Stimulated activated CD4-positive, alpha-beta T cell treated with anti-CD3 and anti-CD28 coated beads, Interleukin-15, amount 100 ng/mL, for 24 hours (primary cell): ENCODE measurements at places on chromosomes 1 and 21.

GRCh38 chr1:195580988-195581387 is 1027.3 kb downstream of the KCNT2 start:
- DNase-seq, result no peak

- no peak for DNase-seq
Observed at GRCh38 chr1:2158272-2158671, 36.3 kb downstream of the FAAP20 start.

DNA sequence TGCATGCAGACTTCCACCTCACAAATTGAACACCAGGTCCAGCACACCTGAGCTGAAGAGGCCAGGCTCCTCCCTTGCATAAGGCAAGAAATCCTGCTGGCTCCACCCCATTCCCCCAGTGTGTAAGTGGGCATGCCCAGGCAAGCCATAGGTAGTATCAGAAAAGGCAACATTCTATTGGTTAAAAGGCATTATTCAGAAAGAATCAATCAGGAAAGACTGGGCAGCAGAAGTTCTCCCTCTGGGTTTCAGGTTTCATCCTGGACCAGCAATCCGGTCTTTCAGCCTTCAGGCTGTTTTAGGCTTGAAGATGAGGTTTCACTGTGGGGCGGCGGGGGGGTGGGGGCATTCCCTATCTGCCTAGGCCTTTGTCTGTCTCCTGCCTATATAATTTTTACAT is 42.0 kb upstream of the LHX8 start:
- DNase-seq, result no peak

DNA sequence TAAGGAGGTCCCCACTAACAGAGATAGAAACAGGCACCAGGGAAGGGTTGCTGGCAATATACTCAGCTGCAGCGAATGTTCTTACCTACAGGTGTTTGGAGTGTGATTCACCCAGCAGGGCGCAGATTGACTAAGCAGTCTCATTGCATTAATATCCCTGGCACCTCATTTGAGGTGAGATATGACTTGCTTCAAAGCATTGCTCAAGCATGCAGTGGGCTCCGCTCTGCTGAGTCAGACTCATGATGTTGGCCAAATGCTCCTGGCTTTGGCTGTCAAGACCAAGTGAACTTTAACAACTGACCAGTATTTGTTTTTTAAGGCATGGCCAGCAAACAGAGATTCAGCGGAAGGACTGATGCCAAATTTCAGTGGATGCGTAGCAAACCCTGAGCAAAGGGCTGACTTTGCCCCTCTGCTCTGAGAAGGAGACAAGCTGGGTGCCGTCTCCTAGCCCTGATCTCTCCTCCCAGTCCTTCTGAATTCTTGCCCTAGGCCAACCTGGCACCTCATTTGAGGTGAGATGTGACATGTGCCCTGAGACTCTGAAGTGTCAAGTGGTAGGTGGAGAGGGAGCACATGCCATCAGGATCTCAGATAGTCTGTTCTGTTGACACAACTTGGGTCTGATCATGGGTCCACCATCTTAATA is 187.1 kb upstream of the COA6 start:
- DNase-seq, result peak; percentile 35

DNA sequence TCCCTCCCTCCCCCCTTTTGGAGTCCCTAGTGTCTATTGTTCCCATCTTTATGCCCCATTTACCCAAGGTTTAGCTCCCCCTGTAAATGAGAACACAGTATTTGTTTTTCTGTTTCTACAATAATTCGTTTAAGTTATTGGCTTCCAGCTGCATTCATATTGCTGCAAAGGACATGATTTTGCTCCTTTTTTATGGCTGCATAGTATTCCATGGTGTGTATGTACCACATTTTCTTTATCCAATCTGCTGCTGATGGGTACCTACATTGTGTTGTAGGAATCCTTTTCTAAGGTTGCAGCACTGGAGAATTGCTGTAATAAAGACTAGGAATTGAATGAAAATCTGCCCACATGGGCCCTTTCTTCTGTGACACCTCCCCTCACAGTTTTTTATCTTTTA is 6.8 kb downstream of the SLC25A24 start:
- DNase-seq, result no peak

DNA sequence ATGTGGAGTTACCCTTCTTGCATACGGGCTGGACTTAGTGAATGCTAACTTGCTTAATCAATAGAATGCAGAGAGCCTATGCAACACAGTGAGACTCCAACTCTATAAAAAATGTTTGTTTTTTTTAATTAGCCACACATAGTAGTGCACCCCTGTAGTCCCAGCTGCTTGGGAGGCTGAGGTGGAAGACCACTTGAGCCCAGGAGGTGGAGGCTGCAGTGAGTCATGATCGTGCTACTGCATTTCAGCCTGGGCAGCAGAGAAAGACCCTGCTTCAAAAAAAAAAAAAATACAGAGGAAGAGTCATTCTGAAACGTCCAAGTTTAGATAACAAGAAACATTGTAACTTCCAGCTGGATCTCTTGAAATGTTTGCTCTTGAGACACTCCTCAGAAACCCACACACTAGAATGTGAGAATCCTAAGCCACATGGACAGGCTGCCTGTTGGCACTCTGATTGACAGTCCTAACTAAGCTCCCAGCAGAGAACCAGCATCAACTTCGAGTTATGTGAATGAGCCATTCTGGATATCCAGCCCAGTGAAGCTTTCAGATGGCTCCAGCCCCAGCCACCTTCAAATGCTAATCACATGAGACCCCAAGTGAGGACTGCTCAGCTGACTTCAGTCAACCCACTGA is 20.0 kb upstream of the CAP1 start:
- no peak for DNase-seq

DNA sequence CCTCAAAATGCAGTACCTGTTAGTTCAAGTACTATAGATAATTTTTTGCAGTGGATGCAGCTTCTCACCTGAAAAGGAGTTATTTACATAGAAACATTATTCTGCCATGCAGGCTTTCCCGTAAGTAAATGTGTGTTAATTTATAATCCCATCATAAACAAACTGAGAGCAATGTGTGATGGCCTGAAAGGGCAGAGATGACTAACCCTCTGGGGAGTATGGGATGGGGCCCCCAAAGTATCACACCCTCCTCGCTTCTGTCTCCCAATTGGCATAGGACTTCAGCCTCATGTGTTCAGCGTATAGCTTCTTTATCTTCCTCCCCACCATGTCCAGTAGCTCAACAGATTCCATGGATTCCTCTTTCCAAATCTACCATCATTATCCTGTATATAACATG is 7.6 kb downstream of the HMGCL start:
- no peak for DNase-seq

DNA sequence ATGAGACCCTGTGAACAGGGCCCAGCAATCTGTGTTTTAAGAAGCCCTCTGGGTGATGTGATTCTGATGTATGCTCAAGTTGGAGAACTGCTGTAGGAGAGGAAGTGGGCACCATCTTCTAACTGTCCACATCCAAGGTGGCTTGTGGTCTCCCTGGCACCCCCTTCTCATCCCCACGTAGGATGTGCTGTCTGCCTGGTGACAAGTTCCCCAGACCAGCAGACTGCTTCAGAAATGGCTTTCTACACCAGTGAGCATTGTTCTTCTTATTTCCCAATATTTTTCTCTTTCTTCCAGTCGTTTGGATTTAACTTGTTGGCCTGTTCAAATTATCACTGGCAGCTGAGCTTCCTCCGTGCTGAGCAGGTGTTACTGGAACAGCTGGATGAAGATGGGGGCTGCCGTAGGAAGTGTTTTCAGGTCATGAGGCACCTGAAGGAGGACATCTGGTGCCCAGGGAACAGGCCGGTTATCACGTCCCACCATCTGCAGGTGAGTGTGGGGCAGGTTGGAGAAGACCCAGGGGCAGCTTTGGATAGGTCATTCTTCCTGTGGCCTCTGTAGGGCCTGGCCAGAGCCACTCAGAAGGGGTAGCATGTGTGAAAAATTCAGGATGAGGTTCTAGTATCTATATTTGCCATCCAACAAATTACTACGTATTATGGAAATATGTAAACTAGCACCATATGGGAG is 16.8 kb downstream of the MAB21L3 start:
- no peak for DNase-seq

- DNase-seq, result no peak
Observed at GRCh38 chr1:237146241-237146640, 104.3 kb downstream of the RYR2 start.

DNA sequence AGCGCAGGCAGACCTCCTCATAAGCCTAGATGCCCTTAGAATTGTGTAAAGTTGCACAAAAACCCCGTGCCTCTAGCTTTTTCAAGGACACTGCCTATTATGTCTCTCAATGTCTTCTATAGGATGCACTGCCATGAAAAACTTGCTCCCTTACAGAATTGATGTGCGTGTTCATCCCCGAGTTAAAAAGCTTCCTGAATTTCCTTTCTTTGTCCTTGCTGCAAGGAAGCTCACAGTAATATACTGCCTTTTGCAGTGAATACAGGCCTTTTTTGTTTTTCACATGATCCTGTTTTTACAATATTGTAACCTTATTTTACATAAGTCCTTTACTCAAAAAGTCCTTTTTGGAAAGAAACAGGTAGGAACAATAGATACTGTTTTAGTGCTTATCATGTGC is 193.0 kb downstream of the TTLL7 start:
- DNase-seq, result no peak

GRCh38 chr1:36304521-36304920 is 1.6 kb upstream of the SH3D21 start:
- no peak for DNase-seq

DNA sequence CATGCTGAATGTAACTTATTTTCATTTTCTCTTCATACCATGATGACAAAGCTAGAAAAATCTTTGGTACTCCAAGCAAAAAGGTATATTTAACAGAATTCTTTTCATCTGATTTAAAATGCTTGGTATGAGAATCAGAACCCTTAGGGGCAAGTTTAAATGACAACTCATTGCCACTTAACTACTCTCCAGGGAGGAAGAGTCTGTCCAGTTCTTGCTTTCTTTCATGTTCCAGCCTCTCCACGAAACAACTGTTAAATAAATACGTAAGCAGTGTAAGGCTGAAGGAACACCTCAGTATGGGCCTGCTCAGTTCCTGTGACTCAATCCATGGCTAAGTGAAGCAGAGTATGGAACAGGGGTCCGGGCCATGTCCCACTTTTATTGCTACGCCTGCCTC is 1.6 kb downstream of the LCE2A start:
- DNase-seq, result no peak

GRCh38 chr1:50995651-50996050 is 25.6 kb downstream of the CDKN2C start:
- DNase-seq, result no peak

DNA sequence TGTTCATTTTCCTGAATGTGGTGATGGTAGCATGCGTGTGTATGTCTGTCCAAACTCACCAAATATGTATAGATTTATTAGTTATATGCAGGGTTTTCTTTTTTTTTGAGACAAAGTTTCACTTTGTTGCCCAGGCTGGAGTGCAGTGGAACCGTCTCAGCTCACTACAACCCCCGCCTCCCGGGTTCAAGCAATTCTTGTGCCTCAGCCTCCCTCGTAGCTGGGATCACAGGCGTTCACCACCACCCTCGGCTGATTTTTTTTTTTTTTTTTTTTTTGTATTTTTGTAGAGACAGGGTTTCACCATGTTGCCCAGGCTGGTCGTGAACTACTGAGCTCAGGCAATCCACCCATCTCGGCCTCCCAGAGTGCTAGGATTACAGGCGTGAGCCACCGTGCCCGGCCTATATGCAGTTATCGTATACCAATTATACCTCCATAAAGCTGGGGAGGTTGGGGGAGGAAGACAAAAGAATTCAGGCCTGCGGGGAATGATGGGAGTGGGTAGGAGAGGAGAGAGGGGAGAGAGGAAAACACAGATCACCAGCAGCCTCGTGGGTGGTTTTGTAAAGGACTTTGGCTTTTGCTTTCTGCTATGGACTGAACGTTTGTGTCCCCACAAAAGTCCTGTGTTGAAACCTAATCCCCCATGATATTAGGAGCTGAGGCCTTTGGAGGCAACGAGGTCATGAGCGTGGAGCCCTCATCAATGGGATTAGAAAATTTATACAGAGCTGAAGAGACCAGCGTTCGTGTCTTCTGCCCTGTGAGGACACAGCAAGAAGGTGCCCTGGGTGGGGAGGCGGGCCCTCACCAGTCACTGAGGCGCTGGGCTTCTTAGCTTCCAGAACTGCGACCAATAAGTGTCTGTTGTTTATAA is 4.4 kb upstream of the HNRNPU start:
- no peak for DNase-seq

DNA sequence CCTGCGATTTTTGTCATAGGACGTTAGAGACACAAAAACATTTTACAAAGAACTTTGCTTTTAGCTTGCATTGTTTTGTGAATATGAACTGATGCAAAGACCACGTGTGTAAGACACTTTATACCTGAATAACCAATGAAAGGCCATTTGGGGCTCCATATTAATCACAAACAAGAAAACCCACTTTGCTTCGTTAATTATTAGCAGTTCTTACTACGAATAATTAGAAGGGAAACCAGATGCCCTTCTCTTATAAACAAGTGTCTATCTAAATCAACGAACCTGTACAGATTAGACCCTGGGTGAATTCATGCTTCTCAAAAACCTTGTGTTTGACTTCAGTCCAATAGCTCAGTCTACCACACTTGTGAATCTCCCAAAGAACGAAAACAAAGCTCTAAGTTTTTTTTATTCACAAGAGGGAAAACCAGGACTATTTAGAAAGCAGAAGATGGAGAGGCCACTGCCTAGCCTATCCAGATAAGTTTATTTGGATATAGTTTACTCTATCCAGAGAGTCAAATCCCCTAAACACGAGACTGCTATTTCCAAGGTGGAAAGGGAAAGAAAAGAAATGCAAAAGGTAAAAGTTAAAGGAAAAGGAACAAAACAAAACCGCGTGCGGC is 897 bp downstream of the CYYR1 start:
- no peak for DNase-seq

DNA sequence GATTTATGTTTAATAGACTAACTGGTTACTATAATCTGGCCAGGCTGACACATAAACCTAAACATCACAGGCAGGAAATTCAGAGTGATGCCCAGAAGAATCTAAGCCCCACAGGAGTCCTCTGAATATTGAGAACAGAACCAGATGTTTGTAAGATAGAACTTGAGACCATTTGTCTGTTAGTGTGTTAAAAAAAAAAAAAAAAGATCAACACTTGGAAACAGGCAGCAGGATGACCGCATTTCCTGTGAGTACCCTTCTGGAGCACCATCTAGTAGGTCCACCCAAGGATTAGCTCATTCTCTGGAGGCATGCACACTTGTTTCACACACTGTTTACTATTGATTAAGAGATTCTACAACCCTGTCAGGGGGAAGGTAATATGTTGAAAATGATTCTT is 111.4 kb upstream of the VANGL1 start:
- no peak for DNase-seq

GRCh38 chr1:188295157-188295556 is 1466.4 kb downstream of the PLA2G4A start:
- no peak for DNase-seq

DNA sequence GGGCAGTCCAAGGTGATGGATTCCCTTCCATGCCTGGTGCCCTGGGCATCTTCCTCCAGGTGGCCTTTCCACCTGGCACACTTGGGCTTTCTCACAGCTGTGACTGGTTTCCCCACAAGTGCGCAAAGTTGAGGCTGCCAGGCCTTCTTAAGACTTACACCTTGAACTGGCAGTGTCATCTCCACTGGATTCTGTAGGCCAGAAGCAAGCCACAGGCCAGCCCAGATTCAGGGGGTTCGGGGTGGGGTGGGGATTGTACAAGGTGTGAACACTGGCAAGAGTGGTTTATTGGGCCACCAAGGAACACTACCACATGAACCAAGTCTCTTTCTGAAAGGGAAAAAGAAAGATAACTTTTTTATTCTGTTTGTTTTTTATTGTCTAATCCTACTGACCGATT is 27.2 kb downstream of the DYRK1A start:
- DNase-seq, result no peak
